ENCODE measurements at places on chromosomes 5 and 9.

DNA sequence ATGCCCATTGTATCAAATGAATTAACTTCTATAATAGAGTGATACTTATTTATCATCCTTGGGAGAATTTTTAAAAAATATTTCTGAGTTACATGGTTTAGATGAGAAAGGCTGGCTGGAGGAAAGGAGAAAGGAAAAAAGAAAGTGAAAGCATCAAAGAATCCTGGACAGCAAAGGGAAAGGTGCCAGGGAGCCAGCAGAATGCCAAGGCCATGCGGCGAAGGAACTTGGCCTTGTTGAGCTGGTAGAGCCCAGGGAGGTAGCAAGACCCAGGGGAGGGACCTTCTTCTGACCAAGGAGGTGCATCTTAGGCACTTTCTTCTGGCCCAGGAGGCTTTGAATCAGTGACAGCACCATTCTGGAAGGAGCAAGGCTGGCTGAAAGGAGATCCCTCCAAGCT is 240.5 kb downstream of the ENC1 start:
- no peak for DNase-seq

- DNase-seq, result no peak
Observed at GRCh38 chr5:97876272-97876671, 693.2 kb upstream of the RIOK2 start.

DNA sequence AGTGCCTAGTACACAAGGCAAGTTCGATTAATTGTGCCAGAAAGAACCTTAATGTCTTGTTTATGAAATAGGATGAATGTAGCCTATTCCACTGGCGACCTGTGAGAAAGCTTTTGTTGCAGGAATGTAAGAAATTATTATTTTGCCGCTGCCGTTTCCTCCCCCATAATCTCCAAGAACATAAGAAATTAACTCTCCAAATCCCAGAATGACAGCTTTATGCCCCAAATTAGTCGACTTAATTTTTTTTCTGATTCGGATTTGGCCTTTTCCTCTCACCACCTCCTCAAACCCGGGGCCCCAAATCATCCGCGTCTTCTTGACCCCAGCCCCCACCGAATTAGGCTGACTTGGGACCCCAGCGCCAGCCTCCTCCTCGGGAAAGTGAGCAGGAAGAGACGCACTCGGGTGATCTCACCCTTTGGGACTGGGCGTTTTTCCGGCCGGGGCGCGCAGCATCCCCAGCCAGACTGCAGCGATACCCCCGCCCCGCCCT is 682 bp upstream of the SPTAN1 start:
- no peak for DNase-seq

- DNase-seq, result no peak
Observed at GRCh38 chr9:15286161-15286821, 20.7 kb downstream of the TTC39B start.

- DNase-seq, result no peak
Observed at GRCh38 chr5:58854441-58854840, 271.6 kb downstream of the RAB3C start.
